Bronchial epithelial cell (primary cell): ENCODE measurements at places on chromosomes 5 and 9. TPM values are rescaled to one million over a fixed set of nuclear protein-coding genes. Genes with fewer than 3 reads are reported as not detected.

The OR1Q1 gene
- not detected in 2 replicates for total RNA-seq

The HDAC3 gene
- total RNA-seq = 72.7 and 87.1 TPM in 2 replicates

The C9orf57 gene
- total RNA-seq = not detected in 2 replicates

The PTCH1 gene
- total RNA-seq = 0.64 and 1.6 TPM in 2 replicates

The IL9 gene
- total RNA-seq = not detected in 2 replicates

The WHRN gene
- 0.53 and 0.77 TPM in 2 replicates for total RNA-seq

The GPSM1 gene
- total RNA-seq = 12.3 and 13.4 TPM in 2 replicates

The C9orf50 gene
- not detected in 2 replicates for total RNA-seq

The NREP gene
- 2.3 and 5.0 TPM in 2 replicates for total RNA-seq

The IFNA14 gene
- not detected in 2 replicates for total RNA-seq

The ADAMTSL2 gene
- not detected in 2 replicates for total RNA-seq

The APBA1 gene
- total RNA-seq = under 0.01 and 0.38 TPM in 2 replicates

The STING1 gene
- total RNA-seq = 2.8 and 2.9 TPM in 2 replicates

The NR2F1-AS1 gene
- 0.26 and 1.1 TPM in 2 replicates for total RNA-seq
